ENCODE measurements at places on chromosomes 13 and 19.

- no peak for DNase-seq
Measured at GRCh38 chr19:49930483-49931011, 1.2 kb upstream of the NUP62 start.

DNA sequence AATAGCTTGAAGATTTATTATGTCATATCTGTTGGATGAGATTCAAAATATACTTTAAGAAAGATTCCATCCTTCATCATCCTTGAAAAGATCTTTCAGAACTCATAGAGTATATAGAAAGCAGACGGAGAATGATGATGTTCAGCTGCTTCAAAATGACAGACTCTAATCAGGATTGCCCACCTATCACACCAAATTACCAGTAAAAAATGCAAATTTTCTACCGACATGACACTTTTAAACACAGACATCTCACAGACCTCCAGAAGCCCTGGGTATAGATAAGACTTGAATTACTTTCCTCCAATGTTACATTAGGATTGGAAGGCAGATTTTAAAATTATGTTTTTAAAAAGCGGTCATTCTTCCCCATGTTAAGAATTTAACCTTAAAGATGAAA lies 235.5 kb downstream of the GPC6 start:
- DNase-seq, result no peak

GRCh38 chr19:11496391-11497163 lies 9.1 kb downstream of the ZNF653 start:
- DNase-seq, result peak; percentile 57

GRCh38 chr13:102962430-102962829 lies 103.8 kb downstream of the SLC10A2 start:
- DNase-seq, result no peak

DNA sequence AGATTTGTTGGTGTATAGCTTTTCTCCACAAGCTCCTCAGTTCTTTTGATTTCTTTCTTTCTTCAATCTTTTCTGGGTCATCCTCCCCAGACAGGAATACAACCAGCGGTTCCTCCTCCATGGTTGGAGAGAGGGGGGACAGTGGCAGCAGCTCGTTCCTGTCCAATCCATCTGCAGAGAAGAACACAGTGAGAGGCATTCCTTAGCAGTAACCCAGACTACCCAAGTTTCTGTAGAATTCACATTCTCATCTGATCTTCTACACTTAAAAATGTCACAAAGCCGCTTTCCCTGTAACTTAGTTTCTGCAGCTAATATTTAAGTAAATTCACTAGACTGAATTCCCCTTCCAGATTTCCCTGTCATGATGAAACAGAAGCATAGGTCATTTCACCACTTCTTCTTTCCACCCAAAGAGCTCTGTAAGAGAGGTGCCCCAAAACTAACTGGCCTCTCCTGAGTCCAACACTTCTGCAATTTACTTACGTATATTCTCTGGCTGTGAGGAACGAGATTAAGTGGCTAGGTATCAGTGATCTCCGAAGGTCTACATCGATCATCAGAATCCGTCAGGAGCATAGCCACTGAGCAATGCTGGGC lies 171.9 kb downstream of the TBC1D4 start:
- no peak for DNase-seq

- no peak for DNase-seq
Measured at GRCh38 chr13:43180837-43181236, 157.5 kb downstream of the DNAJC15 start.

DNA sequence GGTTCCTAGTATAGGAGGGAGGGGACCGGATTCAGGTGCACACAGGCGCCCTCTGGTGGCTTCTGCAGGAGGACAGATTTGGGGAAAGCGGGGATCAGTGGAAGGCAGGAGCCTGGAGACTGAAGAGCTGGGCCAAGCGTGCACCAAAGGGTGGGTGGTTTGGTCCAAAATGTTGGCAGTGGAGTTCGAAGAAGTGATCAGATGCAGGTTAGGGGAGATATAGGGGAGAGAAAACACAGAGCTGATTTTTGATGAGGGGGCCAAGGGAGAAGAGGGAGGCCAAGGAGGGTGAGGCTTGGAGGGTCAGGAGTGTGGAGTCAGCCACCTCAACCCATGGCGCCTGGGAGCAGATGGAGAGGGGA lies 6.8 kb upstream of the CARM1 start:
- peak; percentile 82 for DNase-seq

- no peak for DNase-seq
Measured at GRCh38 chr19:47376589-47377144, 27.6 kb downstream of the DHX34 start.

GRCh38 chr13:77337159-77337558 lies 10.3 kb upstream of the MYCBP2 start:
- no peak for DNase-seq

- no peak for DNase-seq
Measured at GRCh38 chr19:55552620-55553019, 7.3 kb upstream of the SBK3 start.

DNA sequence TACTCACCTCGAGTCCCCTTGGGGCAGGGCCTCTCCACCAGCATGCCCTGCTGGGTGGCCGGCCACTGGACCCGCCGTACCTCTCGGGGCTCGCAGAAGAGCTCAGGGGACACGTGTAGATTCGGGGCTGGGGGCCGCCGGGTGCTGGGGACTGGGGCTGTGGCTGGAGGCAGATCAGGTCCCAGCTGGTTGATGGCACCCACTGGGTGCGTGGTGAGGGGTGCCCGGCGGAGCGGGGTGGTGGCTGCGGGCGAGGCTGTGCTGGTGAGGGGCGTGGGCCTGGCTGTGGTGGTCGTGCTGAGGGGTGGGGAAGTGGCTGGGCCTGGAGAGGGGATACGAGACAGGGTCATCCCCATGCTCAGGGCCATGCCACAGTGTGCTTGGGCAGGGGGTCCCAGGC lies 24.9 kb upstream of the ASF1B start:
- DNase-seq, result no peak

DNA sequence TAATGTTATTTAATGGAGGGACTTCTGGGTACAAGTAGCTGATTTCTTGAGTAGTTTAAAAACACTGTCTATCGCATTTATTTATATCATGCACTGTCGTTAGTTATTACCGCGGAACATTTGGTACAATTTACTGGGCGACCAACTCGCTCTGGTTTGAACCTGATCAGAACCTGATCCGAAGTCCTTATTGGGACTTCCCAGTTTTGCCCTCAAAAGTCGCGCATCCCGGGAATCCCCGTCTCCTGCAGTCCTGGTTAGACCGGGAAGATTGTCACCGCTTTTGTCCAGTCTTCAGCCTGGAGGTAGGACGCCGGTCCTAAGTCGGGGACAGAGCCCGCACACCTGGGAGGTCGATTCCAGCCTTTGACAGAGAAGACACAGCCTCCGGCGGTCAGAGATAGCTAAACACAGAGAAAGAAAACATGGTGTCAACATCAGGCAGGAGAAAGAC lies 694 bp downstream of the CLN5 start:
- DNase-seq, result peak; percentile 23

GRCh38 chr19:39140594-39140993 lies 15.0 kb downstream of the PAK4 start:
- no peak for DNase-seq

DNA sequence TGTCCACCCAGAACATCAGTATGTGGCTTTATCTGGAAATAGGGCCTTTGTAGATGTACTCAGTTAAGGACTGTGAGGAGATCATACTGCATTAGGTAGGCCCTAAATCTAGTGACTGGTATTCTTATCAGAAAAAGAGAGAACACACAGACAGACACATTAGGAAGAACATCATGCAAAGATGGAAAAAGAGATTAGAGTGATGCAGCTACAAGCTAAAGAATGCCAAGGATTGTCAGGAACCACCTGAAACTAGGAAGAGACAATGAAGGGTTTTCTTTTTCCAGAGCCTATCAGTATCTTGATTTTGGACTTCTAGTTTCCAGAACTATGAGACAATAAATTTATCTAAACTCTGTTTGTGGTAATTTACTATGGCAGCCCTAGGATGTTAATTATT lies 15.0 kb upstream of the DZIP1 start:
- DNase-seq, result no peak

DNA sequence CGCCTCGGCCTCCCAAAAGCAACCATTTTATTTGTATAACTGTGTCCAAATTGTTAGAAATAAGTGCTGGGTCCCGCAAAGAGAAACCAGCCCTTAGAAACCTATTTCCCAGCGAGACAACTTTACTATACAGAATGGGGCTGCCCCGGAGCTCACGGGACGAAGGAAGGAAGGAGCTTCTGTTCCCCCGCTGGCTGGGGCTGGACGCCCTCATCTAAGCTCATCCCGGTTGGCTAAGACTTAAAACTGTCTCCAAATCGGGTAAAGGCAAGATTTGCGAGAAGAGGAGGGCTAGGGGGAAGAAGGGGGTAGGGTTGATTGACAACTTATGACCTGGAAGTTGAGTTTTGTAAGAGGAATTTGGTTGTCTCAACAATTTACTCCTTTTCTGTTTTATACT lies 12.3 kb upstream of the BSG start:
- DNase-seq, result no peak

GRCh38 chr19:53034948-53035675 lies 9.4 kb upstream of the ERVV-2 start:
- DNase-seq, result no peak

DNA sequence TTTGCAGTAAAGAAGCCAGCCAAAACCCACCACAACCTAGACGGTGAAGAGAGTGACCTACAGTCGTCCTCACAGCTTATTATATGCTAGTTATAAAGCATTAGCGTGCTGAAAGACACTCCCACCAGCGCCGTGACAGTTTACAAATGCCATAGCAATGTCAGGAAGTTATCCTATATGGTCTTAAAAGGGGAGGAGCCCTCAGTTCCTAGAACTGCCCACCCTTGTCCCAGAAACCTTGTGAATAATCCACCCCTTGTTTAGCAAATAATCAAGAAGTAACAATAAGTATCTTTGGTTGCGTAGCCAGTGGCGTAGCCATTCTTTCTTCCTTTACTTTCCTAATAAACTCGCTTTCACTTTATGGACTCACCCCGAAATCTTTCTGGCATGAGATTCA lies 227.9 kb upstream of the ARGLU1 start:
- no peak for DNase-seq

GRCh38 chr13:41917641-41918040 lies 43.3 kb downstream of the VWA8 start:
- peak; percentile 38 for DNase-seq

- DNase-seq, result no peak
Measured at GRCh38 chr13:112675366-112675756, 14.5 kb upstream of the ATP11A start.

- DNase-seq, result peak; percentile 34
Measured at GRCh38 chr13:51435002-51435578, 17.7 kb downstream of the INTS6 start.

- DNase-seq, result no peak
Measured at GRCh38 chr13:95039415-95039814, 261.8 kb downstream of the ABCC4 start.

- DNase-seq, result no peak
Measured at GRCh38 chr19:17948514-17948900, 15.7 kb downstream of the CCDC124 start.

GRCh38 chr19:18603255-18603957 lies 3.2 kb downstream of the CRLF1 start:
- DNase-seq, result no peak

GRCh38 chr13:35860661-35861060 lies 270.5 kb downstream of the DCLK1 start:
- DNase-seq, result no peak

GRCh38 chr13:109436055-109436622 lies 350.2 kb downstream of the IRS2 start:
- DNase-seq, result no peak

GRCh38 chr13:26664876-26665275 lies 95.7 kb downstream of the GPR12 start:
- no peak for DNase-seq

- no peak for DNase-seq
Measured at GRCh38 chr13:110291286-110291685, 15.7 kb downstream of the COL4A1 start.

All from CD4-positive, alpha-beta T cell treated with Interleukin-2 at 100 ng/mL for 4 hours (primary cell).